ENCODE measurements at places on chromosomes 6 and 20.

- no peak for DNase-seq
Observed at GRCh38 chr6:1422290-1422689, 32.9 kb downstream of the FOXF2 start.

DNA sequence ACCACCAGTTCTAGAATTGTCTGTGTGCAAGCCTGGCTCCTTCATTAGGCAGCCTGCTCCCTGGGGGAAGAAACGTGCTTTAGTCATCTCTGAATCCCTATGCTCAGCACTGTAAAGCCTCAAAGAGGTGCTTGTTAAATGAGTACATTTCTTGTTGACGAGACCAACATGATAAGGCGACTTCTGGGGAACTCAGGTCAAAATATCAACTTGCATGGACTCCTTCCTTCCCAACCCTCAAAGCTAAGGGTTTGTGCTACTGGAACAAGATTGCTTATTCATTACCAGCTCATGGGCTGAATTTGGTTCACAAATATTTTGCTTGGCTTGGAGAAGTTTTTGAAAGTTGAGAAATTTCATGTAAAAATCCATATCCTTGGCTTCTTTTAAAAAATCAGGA, 10.6 kb downstream of the KCNG1 start:
- no peak for DNase-seq

GRCh38 chr20:43583982-43584432, 6.7 kb upstream of the IFT52 start:
- peak; percentile 25 for DNase-seq

DNA sequence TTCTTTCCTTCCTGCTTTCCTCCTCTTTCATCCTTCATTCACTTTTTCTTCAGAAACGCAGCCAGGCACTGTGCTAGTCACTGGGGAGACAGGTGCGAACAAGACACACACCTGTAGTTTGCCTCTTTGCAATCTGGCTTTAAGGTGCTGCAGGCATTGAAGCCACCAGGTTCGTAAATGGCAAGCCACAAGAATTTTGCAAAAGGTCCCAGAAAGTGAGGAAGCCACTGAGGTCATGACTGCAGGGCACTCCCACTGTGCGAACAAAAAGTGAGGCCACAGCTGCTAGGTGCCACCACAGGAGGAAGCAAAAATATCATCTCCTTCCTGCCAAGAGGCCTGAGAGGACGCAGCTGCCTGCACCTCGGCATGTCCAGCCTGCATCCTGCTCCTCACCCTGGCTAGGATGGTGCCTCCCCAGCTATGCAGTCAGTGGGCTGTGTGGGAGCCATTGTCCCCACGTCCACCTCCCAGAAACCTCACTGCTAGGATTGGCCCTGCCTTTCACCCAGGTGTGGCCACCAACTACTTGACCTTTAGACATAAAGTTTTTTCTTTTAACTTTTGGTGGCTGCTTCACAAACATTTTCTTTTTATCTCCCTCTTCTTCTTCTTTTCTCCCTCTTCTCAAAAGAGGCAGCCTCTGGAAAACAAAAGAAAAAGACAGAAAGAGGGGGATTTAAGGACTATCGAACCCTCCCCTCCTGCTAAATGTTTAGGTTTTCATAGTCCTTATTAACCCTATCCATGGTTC, 230.8 kb downstream of the BCAS1 start:
- peak; percentile 23 for DNase-seq

DNA sequence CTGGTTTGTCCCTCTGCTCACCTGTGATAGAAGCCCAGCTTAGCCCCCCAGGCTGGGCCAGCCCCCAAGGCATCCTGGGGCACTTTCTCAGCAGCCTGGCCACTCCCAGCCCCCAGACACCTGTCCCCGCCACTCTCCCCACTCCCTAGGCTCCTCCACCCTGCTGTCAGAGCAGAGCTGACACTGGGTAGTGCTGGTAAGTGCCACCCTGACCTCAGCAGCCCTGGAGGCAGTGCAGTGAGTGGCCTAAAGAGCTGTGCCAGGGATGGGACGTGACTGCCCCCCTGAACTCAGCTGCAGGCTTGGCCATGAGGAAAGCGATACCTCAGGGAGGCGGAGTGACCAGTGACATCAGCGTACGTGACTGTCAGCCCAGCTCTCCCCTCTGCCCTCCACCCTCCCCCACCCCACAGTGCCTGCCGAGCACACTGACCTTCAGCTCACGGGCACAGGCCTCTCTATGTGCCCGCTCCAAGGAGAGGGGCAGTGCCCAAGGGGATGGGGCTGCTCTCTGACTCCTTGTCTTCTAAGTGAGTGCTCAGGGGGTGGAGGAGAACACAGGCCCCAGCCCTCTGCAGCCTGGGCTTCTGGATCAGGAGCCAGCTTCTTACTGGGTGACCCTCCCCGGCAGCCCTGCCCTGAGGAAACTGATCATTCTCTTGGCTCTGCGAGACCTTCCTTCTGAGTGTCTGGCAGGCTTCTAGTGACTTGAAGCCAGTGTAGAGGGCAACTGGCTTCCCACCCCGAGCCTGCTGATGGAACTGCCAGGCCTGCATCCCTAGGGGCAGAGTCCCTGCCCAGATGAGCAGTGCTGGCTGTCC, 172.7 kb downstream of the MRPL14 start:
- DNase-seq = no peak
